ENCODE measurements at places on chromosomes 3 and 15. TPM values are rescaled to one million over a fixed set of nuclear protein-coding genes. Genes with fewer than 3 reads are reported as not detected.

- no peak for DNase-seq
- peaks cover 1% of the 10 kb centered on the region for H3K36me3 ChIP-seq
- no peak overlapping the region for H3K4me3 ChIP-seq
Observed at GRCh38 chr3:23421811-23422516, 218.8 kb downstream of the UBE2E2 start.

- H3K27ac ChIP-seq: no peak overlapping the region
- H3K36me3 ChIP-seq: no peaks in the 10 kb centered on the region
- no peak for DNase-seq
- H3K4me3 ChIP-seq: no peak overlapping the region
Observed at GRCh38 chr15:101068961-101069653, 149.9 kb downstream of the LRRK1 start.

DNA sequence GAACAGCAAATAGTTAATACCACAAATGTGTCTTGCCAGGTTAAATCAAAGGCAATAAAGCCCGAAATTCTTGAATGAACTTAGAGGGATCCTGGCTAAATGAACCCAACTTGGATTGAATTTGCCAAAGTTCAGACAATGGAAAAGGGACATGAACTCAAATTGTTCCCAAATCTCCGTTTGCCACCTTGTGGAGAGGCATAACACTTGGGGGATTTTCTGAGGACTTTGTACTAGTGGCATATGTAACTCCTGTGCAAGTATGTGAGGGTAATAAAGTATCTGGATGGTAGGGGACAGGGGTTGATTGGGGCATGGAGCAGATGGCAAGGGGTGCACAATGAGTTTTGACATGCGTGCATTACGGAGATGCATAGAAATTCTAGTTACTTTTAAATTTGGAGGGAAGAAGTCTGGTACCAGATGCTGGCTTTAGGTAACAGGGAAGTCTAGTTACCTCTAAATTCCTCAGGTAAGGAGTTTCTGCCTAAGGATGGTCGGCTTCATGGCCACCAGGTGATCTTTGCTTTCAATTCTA, 1.2 kb upstream of the TCAIM start:
- peaks cover 24% of the 10 kb centered on the region for H3K4me1 ChIP-seq
- peaks cover 16% of the 10 kb centered on the region for H3K27me3 ChIP-seq
- H3K4me3 ChIP-seq: peak overlapping the region; percentile 99
- peak overlapping the region; percentile 100 for H3K27ac ChIP-seq

DNA sequence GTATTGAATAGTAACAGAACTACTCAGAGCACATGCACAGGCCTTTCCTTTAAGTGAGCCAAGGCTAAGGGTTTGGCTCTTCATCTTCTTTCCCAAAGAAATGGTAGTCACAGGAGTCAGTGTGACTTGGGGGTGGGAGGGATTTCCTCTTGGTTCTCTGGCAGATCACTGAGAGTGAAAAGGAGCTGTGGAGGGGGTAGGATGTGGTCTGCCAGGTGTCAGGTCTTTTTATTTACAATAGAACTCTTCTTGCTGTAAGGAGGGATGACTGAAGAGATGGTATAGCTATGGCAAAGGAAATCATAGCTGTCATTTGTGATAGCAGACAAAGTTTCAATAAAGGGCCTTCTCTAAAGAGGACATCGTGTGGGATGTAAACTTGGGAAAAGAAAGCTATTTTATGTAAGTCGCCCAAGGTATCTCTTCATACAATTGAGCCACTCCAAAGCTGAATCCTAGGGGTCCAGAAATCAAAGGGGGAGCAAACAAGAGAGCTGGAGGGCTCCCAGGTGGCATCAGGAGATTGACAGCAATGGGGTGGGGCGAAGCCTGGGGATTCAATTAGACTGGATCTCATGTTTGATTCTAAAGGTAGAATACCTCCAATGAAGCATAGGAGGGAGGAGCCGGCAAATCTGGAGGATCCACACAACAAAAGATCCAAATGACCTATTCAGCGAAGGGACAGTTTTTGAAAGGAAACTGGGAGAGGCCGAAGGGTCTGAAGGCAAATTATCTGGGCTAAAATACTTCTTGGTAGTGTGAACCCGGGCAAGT, 20.0 kb upstream of the CHD2 start:
- H3K27me3 ChIP-seq: no peaks in the 10 kb centered on the region
- peak; percentile 60 for DNase-seq
- H3K4me1 ChIP-seq: peaks cover 53% of the 10 kb centered on the region
- H3K4me3 ChIP-seq: peak overlapping the region; percentile 28
- H3K27ac ChIP-seq: peak overlapping the region; percentile 98
- H3K36me3 ChIP-seq: peaks cover 24% of the 10 kb centered on the region

DNA sequence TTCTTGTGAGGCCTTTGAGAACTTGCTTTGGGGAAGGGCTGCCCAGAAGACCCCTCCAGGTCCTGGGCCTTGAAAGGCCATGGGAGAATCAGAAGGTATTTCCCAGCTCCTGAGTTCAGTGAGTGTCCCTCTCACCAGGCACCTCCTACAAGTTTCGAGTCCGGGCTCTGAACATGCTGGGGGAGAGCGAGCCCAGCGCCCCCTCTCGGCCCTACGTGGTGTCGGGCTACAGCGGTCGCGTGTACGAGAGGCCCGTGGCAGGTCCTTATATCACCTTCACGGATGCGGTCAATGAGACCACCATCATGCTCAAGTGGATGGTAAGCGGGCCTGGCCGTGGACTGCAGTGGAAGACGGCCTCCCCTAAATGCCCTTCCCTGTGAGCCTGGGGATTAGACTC, 68.3 kb downstream of the BOC start:
- H3K36me3 ChIP-seq: no peaks in the 10 kb centered on the region
- H3K4me3 ChIP-seq: no peak overlapping the region
- peaks cover 2% of the 10 kb centered on the region for H3K27me3 ChIP-seq
- H3K4me1 ChIP-seq: peaks cover 6% of the 10 kb centered on the region
- no peak overlapping the region for H3K27ac ChIP-seq

Gene PLD1
- 0.29 TPM for total RNA-seq

All from activated CD8-positive, alpha-beta T cell treated with anti-CD3 and anti-CD28 coated beads, Interleukin-2, amount 10 ng/mL, durations not matched to agents 7 days and 5 days (primary cell).